ENCODE measurements at places on chromosomes 3 and 15.

DNA sequence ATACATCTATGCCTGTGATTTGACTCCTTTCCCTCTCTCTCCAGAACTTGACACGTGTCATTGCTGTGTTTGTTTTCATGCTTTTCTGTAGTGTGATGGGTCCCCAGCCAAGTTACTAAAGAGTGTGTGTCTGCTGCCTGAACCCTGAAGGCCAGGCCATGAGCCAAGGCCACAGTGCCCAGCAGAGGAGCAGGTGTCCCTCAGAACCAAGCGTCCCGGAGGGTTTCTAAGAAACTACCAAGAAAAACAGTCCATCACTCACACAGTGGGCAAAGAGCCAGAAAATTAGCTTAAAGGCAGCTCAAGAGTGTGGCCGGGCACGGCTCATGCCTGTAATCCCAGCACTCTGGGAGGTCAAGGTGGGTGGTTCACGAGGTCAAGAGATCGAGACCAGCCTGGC lies 35.2 kb downstream of the FBXO45 start:
- no peak for DNase-seq

- DNase-seq = no peak
Observed at GRCh38 chr15:79960502-79961212, 10.3 kb downstream of the BCL2A1 start.

DNA sequence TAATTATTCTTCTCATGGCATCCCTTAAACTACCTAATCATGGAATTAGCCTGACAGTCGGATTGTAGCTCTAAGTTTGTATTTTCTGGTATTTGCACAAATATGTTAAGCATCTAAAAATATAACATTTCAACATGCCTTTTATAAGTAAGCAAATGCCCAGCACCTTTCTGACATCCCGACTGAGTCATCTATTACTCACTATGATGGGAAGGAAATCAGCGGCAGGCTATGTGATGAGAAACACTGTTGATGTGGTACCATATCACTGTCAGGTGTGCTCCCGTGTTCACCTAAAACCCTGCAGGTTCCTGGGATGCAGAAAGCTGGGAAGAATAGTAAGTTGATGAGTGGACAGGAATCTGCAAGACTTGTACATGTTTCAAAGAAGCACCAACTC lies 367.8 kb upstream of the IL12A start:
- DNase-seq = peak; percentile 41

- peak; percentile 54 for DNase-seq
Observed at GRCh38 chr15:61051569-61052031, 177.5 kb downstream of the RORA start.

- DNase-seq = no peak
Observed at GRCh38 chr15:100734586-100734985, 132.2 kb downstream of the ASB7 start.

GRCh38 chr3:31985831-31986230 lies 4.3 kb downstream of the ZNF860 start:
- no peak for DNase-seq

DNA sequence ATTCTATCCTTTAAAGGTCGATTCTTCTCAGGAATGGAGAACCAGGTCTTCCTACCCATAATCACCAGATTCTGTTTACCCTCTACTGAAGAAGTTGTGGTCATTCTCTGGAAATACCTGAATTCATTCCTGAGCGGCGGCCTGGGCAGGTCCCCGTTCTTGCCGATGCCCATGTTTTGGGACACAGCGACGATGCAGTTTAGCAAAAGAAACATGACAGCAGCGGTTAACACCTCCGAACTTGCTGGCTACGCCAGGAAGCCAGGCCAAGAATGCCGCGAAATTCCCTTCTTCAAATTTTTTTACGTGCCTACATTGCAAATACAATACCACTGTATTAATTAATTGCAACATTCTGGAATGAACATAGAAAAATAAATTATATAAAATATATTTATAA lies 1.4 kb downstream of the DHFR2 start:
- no peak for DNase-seq
